ENCODE measurements at places on chromosomes 16 and 17.

DNA sequence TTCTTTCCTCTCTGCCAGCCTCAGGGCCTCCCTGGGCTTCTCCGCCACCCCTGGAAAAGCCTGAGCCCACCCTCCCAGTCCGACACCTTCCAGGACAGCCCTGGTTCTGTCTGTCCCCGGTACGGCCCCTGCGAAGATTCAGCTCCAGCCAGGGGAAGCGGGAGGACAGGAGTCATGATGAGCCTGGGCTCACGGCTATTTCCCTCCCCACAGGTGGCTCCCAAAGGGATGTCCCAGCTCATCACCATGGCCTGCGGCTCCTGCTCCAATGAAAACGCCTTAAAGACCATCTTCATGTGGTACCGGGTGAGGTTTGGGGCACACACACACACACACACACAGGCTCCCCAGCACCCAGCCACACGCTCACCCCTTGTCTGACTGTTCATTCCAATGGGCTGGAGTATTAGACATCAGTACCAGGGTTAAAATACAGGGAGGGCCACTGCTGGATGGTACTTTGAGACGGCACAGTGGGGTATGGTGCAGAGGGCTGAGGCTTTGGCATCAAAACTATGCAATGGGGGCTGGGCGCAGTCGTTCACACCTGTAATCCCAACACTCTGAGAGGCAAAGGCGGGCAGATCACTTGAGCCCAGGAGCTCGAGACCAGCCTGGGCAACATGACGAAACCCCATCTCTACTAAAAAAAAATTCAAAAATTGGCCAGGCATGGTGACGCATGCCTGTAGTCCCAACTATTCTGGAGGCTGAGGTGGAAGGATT, 32.8 kb downstream of the TMEM186 start:
- DNase-seq: no peak

DNA sequence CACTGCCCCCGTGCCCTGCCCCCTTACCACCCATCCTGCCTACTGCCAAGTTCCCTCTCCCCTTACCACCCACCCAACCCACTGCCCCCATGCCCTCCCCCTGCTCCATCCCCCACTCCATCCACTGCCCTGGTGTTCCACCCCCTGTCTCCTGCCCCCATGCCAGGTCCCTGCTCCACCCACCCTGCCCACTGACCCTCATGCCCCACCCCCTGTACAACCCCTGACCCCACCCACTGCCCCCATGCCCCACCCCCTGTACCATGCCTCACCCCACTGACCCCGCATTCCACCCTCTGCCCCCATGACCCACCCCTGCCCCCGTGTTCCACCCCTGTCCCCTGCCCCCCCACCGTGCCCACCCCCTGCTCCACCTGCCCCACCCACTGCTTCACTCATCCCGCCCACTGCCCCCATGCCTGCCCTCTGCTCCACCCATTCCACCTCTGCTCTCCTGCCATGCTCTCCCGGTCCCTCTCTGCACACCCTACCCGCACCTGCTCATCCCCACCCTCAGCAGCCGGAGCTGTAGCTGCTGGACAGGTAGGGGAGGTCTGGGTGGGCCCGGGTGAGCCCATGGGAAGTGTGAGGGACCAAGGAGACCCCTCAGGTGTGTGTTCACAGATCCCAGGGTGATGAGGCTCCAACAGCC, 7.4 kb upstream of the FN3KRP start:
- DNase-seq: no peak

DNA sequence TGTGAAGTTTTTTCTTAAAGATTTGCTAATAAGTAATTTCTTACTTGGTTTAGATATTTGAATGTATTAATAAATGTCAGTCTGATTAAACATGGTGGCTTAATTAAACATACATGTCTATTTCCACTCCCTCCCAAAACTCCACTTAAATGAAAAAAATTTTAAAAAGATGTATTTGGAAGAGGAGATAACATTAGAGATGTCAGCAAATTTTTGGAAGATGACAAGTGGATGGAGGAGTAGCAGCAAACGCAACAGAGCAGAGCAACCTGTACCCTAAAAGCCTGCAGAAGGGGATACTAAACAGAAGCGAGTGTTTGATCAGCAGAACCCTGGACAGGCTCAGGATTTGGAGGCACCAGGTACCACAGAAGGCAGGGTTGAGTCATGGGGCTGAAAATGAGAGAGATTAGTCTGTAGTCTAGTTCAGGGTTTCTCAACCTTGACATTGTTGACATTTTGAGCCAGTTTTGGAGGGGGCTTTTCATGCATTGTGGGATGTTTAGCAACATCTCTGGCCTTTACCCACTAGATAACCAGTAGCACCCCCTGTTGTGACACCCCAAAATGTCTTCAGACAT, 17.8 kb downstream of the LUC7L3 start:
- no peak for DNase-seq

- no peak for DNase-seq
Measured at GRCh38 chr16:19474617-19475016, 47.3 kb downstream of the GDE1 start.

- DNase-seq: peak; percentile 22
Measured at GRCh38 chr16:81633147-81633619, 145.9 kb upstream of the PLCG2 start.

DNA sequence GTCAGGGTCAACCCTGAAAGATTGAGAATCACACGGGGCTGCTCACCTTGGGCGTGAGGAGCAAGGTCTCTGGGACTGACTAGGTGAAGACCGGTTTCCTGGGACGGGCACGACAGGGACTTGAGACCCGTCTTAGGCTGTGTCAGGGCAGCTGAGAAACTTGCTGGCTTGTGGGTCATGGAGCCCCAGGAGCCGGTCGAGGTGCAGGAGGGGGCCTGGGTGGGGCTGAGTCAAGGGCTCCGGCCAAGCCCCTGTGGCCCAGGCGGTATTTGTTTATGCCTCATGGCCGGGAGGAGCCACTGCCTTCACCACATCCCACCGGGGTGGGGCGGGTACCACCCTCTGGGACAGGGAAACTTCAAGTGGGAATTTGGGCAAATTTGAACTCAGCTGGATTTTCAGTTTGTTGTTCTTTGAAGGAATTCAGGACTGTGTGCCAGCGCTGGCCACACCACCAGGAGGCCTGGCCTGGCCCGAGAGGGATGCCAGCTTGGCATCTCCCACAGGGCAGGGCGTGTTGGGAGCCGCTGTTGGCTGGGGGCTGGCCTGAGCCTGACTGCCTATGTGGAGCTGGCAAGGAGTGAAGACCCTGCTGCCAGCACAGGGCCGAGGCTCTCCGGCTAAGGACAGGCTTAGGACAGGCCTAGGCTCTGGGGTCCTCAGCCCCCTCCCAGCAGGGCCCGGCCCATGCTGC, 116.1 kb downstream of the METRNL start:
- DNase-seq: no peak

DNA sequence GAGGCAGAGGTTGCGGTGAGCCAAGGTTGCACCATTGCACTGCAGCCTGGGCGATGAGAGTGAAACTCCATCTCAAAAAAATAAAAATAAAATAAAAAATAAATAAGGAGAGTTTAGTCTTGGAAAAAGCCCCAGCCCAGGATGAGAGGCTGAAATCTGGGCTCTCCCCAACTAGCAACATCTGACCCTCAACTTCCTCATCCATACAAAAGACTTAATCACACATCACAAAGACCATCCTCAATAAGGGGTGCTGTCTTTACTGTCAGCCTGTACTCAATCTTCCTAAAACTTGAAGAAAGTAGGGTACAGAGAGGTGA, 11.4 kb upstream of the SLC4A1 start:
- DNase-seq: no peak

DNA sequence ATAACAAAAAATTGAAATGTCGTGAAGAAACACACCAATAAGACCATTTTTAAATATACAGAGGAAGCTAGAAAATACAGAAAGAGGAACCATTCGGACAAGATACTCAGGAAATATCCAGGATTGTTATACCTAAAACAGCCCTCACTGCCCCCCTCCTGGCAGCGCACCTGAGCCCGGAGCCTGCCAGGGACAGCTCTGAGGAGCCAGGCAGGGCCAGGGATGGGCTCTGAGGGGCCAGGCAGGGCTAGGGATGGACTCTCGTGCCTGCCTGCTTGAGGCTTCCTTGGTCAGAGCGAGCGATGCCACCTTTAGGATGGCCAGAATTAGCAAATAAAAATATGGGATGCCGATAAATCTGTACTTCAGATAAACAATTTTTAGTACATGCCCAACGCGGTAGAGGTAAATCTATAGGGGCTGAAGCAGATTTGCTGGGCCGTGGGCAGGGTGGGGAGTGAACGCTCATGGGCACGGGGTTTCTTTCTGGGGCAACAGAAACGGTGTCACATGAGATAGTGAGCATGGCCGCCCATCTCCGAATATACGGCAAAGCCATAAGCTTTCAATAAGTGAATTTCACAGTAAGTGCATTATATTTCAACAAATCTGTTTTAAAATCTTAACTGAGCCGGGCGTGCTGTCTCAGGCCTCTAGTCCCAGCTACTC, 18.2 kb upstream of the CSNK1D start:
- no peak for DNase-seq

GRCh38 chr16:49148410-49148809, 133.2 kb downstream of the CBLN1 start:
- DNase-seq: no peak

DNA sequence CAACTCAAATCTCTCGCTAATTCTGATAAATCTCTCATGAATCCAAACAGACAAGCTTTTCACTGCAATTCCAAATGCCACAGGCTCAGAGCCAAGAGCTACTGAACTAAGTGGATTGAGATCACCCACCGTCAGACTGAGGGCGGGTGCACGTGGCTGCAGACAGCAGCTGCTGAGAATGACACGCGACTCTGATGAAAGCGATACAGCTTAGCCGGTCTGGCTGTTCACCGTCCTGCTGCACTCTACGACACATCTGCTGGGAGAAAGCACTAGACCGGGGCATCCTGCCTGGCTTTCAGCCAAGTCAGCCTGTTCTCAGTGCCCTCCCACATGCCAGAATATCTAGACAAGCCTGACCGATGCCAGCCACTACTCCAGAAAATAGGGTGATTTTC, 42.6 kb downstream of the KLHDC4 start:
- no peak for DNase-seq

DNA sequence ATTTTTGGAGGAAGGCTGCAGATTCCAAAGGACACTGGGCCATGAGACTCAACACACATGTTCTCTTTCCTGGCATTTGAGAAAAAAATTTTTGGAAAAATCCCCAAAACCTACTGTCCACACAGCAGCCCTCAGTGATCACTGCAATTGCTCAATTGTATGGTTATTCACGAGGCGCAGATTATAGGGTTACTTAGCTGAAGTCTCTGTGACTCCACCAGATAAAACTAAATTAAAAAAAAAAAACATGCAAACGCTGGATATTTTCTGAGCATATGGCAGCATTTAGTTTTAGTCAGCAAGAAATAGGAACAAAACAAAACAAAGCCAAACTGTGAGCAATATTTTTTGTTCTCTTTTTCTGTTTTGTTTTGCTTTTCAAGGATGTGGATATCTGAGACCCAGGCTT, 83.8 kb upstream of the FAM20A start:
- DNase-seq: no peak

DNA sequence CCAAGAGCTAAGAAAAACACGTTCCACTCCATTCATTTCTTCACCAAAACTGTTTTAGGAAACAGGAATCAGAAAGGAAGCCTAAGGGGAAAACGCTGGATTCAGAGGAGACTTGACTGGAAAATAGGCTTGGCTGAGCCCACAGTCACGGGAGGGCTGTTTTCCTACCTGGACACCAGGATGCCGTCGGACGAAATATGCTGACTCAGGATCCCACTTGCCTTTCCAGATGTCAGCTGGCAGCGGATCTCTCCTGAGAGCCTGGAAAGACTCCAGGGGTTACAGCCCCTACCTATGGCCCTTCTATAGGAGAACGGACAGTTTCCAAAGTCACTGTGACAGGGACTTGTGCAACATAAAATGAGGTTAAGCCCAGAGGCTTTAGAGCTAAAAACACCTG, 245.1 kb downstream of the C16orf95 start:
- DNase-seq: no peak

DNA sequence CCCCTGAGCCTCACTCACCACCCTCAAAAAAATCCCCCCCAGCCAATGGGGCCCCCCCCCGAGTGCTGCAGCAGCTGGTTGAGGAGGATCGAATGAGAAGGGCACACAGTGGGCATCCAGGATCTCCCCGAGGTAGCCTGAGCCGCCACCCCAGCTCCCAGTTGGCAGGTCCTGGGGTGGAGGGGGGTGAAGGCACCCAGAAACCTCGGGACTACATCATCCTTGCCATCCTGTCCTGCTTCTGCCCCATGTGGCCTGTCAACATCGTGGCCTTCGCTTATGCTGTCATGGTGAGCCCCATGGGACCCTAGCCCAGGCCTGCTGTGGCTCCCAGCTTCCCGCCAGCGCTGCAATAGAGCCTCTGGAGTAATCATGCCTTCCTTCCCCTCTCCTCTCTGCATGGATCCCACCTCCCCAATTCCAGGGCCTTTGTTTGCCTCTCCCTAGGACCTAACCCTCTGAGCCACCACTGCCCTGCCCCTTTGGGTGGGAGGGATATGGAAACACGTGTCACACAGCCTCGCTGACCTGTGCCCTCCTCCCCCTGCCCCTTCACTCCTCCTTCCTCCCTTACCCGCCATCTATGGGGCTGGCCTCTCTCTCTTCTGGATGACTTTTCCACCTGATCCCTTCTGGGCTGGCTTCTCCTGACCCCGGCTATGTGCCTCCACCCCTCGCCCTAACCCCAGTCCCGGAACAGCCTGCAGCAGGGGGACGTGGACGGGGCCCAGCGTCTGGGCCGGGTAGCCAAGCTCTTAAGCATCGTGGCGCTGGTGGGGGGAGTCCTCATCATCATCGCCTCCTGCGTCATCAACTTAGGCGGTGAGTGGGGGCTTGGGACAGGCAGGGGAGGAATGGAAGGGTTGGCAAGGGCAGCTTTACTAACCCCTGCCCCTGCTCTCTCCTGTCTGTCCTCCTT, 1.9 kb downstream of the PRRT2 start:
- DNase-seq: no peak

- no peak for DNase-seq
Measured at GRCh38 chr17:39173526-39174274, 7.7 kb upstream of the ARL5C start.

GRCh38 chr16:85421338-85422195, 191.6 kb upstream of the GSE1 start:
- no peak for DNase-seq

DNA sequence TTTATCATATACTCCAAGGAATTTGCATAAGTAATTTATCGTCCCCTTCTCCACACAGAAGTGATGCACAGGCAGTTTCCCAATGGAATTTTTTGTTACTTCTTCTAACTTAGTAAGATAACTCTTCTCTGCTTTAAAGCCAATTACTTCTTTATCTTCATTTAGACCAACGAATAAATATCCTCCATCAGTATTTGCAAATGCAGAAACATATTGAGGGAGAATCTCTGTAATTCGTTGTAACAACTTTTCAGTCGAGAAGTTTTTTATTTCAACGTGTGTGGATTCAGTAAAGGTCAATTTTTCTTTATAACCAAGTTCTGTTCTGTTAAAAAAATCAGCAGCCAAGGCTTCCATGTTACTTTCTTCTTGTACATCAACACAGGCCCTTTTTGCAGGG, 30.7 kb upstream of the SLFN13 start:
- DNase-seq: no peak

- no peak for DNase-seq
Measured at GRCh38 chr16:50526796-50527195, 21.4 kb upstream of the NKD1 start.

GRCh38 chr17:75637143-75637538, 3.9 kb downstream of the SMIM5 start:
- DNase-seq: no peak

Measured in activated T-cell treated with anti-CD3 and anti-CD28 coated beads for 48 hours (primary cell).